ENCODE measurements at places on chromosomes 11 and 22. TPM values are rescaled to one million over a fixed set of nuclear protein-coding genes. Genes with fewer than 3 reads are reported as not detected.

GRCh38 chr11:125165843-125166763 lies 1.6 kb downstream of the PKNOX2 start:
- DNase-seq, result peak; percentile 49

The OR5D16 gene
- total RNA-seq, result not detected

DNA sequence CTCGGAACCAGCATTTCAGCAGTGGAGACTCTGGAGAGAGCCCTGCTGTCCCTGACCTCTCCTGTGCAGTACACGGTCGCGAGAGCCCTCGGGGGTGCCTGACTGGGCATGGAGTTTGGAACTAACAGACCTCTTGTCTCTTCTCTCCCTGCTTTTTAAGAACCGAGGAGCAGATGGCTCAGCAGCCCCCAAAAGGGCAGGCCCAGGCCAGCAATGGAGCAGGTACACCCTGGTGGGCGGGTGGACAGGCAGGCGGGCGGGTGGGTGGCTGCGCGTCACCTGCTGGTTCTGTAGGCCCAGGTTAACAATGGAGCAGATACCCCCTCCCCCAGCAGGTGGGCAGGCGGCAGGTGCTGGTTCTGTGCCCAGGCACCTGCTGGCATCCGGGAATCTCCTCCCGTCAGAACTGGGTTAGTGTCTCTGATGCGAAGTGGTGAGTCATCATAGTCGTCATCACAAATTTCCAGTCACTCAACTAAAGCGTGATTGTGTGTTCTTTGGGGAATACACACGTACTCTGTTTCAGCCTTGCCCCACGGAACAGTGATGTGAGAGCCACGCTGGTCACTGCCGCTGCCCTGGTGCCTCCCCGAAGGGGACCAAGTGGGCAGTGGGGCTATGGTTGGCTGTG lies 41.1 kb downstream of the GRAMD4 start:
- peak; percentile 42 for DNase-seq

DNA sequence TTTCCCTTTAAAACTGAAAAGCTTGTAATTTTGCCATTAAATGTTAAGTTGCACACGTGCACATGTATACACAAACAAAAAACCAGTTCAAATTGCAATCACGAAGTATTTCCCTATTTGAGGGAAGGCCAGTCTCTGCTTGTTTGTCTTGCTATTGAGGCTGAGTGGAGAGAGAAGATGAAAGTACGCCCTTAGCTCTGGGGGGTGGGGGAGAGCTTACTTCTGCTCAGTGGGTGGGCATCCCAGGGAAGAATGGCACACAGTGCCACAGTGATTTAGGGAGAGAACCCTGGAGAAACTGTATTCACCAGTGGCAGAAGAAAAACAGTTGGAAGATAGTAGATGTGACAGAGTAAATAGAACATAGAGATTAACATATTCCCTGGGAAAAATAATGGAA lies 8.7 kb downstream of the YAP1 start:
- DNase-seq, result no peak

GRCh38 chr11:2927851-2928604 lies 1.2 kb downstream of the PHLDA2 start:
- DNase-seq, result peak; percentile 35

DNA sequence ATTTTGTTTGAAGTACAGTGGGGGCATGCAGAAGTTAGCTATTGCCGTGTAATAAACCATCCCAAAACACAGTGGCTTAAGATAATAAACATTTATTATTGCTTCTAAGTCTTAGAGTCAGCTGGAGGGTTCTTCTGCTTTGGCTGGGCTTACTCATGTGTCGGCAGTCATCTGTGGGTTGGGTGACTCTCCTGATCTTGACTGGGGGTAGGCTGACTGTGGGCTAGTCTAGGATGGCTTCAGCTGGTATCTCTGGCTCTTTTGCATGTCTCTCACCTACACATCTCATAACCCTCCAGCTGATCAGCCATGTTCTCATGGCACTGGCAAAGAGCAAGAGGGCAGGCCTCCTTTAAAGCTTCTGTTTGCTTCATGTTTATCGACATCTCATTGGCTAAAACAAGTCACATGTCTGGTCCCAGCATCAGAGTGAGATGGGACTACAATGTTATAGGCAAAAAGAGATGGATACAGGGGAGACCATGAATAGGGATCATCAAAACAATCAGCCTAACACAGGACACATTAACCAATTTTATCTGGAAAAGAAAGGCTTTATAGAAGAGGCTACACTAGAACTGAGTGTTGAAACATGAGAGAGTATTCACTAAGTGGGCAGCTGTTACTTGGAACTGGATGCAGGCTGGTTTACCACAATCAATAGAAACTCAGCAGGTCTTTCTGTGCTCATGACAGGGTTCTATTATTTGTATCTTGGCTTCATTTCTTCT lies 5.1 kb downstream of the LRRC51 start:
- DNase-seq, result no peak

The TRPM5 gene
- not detected for total RNA-seq

DNA sequence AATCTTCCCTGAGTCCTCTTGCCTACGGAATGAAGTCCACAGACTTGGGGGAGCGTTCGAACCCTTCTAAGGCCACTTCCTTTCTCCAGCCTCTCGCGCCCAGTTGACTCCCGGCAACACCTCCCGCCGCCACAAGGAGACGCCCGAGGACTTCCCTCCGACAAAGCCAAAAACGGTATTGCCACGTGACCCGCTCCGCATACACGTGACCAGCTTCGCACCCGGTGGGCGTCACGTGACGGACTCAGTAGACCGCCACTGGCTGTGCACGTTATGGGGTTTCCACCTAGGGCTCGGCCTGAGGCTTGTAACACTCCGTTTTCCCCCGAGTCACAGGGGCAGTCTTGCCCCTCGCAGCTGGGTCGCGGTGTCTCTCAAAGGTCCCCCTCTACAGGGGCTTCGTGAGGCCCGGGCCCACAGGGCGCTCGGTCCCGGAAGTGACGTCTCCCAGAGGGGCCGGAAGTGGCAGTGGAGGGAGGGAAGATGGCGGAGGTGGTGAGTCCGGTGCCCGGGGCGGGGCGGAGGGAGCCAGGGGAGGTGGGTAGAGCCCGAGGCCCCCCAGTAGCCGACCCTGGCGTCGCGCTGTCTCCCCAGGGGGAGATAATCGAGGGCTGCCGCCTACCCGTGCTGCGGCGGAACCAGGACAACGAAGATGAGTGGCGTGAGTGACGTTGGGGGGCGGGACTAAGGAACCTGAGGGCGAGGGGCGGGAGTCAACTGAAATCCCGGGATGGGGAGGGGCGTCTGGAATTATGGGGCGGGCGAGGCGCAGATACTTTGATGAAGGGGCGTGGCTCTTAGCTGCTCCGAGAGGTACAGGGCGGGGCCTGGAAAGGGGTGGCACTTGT lies at the start of gene KAT5:
TSS of gene KAT5 (plus strand) at position 468 of the 848 bp plus-strand sequence. CDS start at position 484, 16 bp downstream.
- DNase-seq, result peak; percentile 99

The MS4A12 gene
- total RNA-seq, result not detected

DNA sequence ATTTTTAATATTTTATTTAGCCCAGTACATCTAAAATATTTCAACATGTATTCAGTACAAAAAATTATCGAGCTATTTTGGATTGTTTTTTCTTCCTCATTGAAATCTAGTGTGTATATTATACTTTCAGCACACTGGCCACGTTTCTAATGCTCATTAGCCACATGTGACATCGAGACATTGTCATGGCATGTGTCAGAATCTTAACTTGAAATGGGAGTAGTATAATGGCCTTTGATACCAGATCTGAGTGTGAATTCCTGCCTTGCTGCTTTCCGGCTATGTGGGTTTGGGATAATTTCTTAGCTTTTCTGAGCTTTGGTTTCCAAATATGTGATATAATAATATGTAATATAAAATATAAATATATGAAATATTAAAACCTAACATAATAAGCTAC lies 54.3 kb downstream of the BCL2L13 start:
- DNase-seq, result no peak

GRCh38 chr11:21774212-21774611 lies 418.7 kb upstream of the ANO5 start:
- peak; percentile 51 for DNase-seq

The ACR gene
- 0.38 TPM for total RNA-seq

The ANO3 gene
- total RNA-seq, result 1.6 TPM

GRCh38 chr22:22248878-22249277 lies 4.3 kb downstream of the VPREB1 start:
- no peak for DNase-seq

GRCh38 chr22:19612866-19613572 lies 88.8 kb upstream of the CLDN5 start:
- DNase-seq, result no peak

- no peak for DNase-seq
These were observed 489.8 kb upstream of the LARGE1 start for GRCh38 chr22:34410111-34410510.

GRCh38 chr11:119373921-119374631 lies 7.4 kb downstream of the USP2 start:
- DNase-seq, result peak; percentile 83

DNA sequence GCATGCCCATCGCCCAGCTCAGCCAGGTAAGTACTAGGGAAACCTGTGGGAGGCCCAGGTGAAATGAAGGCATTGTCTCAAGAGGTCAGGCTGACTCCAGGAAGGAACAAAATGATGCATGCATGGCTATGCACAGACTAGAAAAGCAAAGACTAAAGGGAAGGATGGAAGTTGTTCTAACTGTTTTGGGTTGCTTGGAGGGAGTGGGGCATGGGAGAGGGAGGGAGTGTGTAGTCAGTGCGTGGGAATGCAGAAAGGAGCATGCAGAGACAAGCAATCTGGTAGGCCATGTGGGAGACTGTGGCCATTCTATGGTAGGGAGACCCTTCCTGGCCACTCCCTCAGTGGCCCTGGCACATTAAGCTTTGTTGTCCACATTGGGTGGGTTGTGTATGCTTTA lies 2.9 kb downstream of the MICAL3 start:
- DNase-seq, result no peak

GRCh38 chr11:44452827-44453572 lies 112.5 kb upstream of the CD82 start:
- DNase-seq, result no peak

GRCh38 chr11:90895850-90896249 lies 673.0 kb upstream of the CHORDC1 start:
- no peak for DNase-seq

The FREY1 gene
- total RNA-seq, result 0.68 TPM

- no peak for DNase-seq
These were observed 64.6 kb downstream of the CTTN start for GRCh38 chr11:70462818-70463477.

The ANO5 gene
- 51.2 TPM for total RNA-seq

The CEND1 gene
- total RNA-seq, result 0.15 TPM

The TRIM51 gene
- not detected for total RNA-seq

- DNase-seq, result no peak
These were observed 28.0 kb downstream of the CHID1 start for GRCh38 chr11:882596-882995.

GRCh38 chr22:29194184-29194583 lies 11.5 kb upstream of the EMID1 start:
- no peak for DNase-seq

DNA sequence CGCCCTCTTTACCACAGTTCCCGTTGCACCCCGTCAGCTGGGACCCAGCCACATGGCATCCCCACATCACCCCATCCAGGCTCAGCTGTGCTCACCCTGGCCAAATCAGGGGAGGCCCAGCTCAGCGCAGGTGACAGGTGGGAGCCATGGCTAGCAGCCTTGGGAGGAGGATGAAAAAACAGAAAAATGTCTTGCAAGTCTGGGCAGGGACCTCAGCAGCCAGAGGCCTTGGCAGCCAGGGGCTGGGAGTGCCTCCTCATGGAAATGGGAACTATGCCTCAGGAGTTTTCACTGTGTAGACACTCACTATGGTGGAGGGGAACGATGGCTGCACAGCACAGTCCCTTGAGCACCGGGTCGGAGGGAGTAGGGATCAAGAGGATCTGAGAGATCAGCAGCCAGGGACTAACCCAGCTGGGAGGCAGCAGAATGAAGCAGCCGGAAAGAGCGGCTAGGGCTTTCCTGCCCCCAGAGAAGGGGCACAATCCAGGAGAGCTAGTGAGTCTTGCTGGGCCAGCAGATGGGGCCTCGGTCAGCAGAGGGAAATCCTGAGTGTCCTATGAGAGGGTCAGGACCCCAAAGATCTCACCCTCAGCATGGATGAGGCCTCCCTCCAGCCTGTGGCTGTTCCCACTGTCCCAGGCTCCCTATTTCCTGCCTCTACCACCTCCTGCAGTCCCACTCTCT lies 6.2 kb upstream of the FTH1 start:
- peak; percentile 69 for DNase-seq

The PKDREJ gene
- 0.12 TPM for total RNA-seq

DNA sequence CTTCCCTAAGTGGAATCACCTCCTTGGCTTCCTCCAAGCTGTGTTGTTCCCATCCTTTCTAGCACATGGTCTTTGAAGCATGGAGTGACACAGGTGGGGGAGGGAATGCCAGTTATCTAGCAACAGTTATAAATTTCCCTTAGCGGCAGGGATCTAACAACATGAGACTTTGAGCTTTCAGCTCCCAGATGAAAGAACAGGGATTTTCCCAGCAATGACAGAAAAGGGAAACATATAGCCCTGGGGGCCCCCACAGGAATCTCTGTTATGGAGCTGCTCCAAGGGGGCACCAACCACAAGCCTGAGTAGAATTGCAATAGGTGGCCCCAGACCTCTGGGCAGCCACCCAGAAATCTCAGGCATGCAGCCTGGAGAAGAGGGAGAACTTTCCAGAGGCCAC lies 163.0 kb downstream of the GRIK4 start:
- DNase-seq, result no peak

GRCh38 chr11:10379426-10379825 lies 74.6 kb downstream of the ADM start:
- no peak for DNase-seq

The ANKK1 gene
- not detected for total RNA-seq

The TSSK2 gene
- total RNA-seq, result not detected

- no peak for DNase-seq
These were observed 46.4 kb upstream of the SC5D start for GRCh38 chr11:121246021-121246768.

- no peak for DNase-seq
These were observed 153.6 kb downstream of the MAML2 start for GRCh38 chr11:96189351-96189750.

DNA sequence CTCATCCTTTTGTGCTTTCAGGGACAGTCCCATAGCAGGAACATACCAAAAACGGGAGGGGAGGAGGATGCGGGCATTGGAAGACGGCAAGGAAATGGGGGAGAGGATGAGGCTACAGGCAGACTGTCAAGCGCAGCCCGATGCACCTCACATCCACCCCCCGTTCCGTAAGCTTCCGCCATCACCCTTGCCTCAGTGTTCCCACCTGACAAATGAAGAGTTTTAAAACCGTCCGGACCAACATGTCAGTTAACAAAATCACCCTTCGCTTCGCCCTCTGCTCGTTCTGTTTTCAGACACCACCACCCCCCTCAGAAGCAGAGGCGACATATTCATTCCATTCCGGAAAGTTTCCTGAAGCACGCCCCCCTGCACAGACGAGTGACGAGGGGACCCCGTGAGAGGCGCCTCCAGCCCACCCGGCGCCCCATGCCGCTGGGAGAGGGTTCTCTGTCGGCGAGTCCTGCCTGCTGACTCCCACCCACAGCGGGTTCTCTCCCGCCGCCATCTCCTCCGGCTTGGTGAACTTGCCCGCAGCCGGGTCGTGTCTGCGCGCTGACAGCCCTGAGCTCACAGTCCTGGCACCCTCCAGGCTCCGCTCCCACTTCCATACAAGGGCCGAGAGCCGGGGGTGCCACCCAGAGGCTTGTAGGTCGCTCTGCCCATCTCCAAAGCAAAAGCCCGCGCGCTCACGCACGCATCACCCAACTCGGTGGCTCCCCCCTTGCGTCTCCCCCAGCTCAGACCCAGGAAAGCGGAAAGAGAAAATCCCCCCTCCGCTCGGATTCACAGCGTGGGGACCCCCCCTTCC lies 1.5 kb downstream of the IGSF9B start:
- DNase-seq, result peak; percentile 78

The LARGE1 gene
- 57.6 TPM for total RNA-seq

All from right cardiac atrium (tissue), 5 donors.